Activated naive CD8-positive, alpha-beta T cell treated with anti-CD3 and anti-CD28 coated beads, Interleukin-2, amount 10 ng/mL, durations not matched to agents 7 days and 5 days (primary cell): ENCODE measurements at places on chromosomes 13 and 19.

DNA sequence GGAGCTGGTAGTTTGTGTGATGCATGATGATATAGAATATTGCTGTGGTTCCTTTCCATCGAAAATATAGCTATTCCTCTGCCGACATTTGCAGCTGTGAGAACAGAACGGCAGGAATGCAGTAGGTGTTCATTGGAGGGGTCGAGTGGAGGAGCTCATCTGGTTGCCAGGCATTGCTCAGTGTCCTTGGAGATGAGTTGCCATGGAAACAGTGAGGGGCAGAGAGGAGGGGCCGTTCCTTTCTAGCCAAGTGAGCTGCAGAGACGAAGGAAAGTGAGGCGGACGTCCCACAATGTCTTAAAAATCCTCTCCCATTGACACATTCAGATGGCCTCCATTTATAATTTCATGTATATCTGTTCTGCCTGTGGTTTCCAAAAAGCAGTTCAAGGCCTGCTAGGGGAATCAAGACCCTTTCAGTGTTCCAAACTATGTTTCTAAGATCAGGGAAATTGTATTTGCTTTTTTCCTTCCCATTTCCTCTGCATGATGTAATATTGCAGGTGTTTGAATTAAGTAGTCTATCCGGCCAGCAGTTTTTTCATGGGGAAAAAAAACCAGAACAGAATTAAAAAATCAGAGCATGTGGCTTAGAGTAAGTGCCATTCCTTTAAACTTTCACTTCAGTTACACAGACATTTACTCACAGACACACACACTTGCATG is 41.2 kb upstream of the ZNF835 start:
- DNase-seq = no peak

DNA sequence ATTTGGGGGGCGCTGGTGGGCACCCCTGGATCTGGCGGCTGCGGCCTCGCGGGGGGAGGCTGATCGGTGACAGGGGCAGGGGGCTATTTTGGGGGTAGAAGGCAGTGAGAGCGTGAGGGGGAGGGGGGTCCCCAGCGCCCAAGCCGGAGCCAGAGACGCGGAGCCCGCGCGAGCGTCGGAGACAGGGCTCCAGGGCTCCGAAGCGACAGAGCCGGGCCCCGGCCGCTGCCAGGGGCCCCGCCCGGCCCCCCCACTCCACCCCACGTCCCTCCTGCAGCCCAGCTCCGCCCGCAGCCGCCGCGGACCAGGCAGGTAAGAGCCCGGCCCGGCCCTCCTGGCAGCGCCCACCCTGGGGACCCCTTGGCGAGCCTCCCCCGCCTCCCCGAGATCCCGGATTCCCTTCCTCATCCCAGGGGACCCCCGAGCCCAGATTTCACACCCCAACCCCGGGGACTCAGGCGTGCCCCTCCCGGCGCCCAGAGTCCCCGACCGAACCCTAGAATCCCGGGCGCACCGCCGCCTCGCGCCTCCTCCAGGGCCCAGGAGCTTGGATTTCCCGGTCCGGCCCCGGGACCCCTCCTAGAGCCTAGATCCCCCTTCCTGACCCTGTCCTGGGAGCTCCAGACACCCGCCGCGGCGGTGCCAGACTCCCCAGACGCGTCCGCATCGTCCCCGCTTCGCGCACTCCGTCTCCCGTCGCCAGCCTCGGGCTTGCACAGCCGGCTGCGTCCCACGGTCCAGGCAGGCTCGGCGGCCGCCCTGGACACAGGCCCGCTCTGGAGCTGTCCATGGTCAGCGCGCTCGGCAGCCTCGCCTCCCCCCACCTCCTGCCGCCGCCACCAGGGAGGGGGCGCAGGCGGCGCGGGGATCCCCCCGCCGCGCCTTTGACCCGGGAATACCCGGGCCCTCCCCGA is at the start of gene PPFIA3:
Gene PPFIA3 (plus strand): TSS at position 134 of the 914 bp plus-strand sequence. CDS start 8,330 bp downstream, outside the sequence.
- DNase-seq = no peak

- no peak for DNase-seq
Measured at GRCh38 chr13:48750588-48751383, 97.1 kb downstream of the CYSLTR2 start.

GRCh38 chr13:102799426-102800144 is 666 bp downstream of the BIVM start:
- DNase-seq = peak; percentile 61

GRCh38 chr13:29621051-29621800 is 25.7 kb upstream of the SLC7A1 start:
- DNase-seq = no peak

DNA sequence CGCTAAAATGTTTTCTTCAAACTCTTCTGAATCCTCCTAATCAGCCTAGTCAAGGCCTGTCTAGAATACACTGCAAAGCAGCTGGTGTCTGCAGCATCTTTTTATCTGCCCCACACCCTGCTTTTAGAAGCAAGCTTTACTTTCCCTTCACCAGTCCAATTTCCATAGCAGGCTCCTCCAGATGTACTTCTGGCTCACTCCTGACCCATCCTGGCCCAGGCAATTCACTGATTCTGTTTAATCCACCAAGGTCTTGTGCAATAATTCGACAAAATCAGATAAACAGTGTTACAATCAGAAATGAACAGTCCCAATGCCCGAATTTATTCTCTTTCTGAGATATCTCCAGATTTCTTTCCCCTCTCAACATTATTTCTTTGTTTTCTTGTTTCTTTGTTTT is 415.2 kb upstream of the SGCG start:
- DNase-seq = no peak

- DNase-seq = no peak
Measured at GRCh38 chr13:20901668-20902437, 693 bp downstream of the XPO4 start.

DNA sequence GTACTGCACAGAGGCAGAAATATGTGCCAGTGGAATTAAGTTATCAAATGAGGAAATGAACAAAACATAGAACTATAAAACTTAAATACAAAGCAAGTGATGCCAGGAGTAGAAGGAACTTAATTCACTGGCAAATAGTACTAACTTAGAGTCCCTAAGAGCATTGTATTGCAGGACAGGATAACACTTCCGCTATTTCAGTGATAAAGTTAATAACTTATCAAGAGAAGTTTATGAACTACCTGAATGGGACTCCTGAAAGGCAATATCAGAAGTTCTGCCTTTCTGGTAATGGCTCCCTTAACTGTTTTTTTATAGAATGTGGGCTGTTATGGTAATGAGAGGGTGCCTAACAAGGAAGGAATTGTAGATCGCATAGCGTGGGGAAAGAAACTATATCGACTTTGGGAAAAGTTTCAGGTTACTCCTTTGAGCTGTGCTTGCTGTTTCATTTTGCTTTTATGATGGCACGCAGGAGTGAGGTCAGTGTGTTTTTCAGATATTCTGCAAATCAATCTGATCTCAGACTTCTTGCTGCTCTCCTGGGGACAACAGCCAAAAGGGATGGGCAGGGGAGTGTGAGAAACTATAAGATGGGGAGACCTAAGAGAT is 95.3 kb upstream of the MLNR start:
- no peak for DNase-seq

DNA sequence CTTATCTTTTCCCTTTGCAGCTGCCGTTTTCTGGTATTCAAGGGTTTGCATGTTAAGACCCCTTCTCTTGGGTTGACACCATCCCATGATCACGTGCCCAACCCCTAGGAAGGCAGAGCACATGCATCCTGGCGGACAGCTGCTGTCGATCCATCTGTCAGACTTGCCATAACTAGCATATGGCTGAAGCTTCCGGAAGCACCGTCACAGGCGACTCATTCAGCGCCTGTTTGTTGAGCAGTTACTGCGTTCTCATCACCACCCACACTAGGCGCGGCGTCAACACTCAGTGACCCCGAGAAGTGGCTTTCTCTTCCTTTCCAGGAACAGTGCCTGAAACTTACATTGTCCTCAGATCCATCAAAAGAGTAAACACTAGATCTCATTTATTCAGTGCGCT is 93.6 kb downstream of the SOX1 start:
- no peak for DNase-seq

DNA sequence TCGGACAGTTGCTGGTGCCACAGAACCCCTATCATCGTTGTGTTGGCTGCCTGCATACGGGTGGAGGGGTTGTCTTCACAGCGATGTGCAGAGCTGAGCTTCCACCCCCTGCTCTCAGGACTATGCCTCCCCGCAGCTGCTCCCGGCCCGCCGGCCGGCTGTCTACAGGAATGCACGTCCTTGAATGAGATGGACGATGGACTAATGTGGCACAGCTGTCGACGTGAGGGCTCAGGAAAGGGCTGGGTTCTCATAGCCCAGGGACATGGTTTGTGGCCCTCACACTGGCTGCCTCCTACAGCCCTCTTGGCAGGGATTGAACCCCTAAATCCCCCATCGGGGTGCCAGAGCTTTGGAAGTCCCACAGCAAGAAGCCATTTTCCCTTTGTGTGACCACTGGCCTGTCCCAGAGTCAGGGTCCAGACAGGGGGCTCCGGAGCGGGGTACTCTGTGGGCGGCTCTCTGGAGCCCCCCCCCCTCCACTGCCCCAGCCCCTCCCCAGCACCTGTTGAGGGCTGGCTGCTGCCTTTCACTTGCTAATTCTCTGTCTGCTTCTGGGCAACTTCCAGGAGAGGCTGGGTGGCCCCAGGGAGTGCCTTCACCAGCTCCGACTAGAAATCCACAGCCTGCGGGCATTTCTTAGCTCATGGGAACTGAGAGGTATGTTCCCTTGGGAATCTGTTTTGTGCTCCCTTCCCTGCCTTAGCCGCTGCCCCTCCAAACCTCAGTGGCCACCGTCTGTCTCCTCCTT is 40.2 kb downstream of the TSSK6 start:
- no peak for DNase-seq

- DNase-seq = no peak
Measured at GRCh38 chr13:25746131-25746530, 305.7 kb downstream of the SHISA2 start.

- DNase-seq = no peak
Measured at GRCh38 chr19:288911-289310, 2.3 kb downstream of the PLPP2 start.

DNA sequence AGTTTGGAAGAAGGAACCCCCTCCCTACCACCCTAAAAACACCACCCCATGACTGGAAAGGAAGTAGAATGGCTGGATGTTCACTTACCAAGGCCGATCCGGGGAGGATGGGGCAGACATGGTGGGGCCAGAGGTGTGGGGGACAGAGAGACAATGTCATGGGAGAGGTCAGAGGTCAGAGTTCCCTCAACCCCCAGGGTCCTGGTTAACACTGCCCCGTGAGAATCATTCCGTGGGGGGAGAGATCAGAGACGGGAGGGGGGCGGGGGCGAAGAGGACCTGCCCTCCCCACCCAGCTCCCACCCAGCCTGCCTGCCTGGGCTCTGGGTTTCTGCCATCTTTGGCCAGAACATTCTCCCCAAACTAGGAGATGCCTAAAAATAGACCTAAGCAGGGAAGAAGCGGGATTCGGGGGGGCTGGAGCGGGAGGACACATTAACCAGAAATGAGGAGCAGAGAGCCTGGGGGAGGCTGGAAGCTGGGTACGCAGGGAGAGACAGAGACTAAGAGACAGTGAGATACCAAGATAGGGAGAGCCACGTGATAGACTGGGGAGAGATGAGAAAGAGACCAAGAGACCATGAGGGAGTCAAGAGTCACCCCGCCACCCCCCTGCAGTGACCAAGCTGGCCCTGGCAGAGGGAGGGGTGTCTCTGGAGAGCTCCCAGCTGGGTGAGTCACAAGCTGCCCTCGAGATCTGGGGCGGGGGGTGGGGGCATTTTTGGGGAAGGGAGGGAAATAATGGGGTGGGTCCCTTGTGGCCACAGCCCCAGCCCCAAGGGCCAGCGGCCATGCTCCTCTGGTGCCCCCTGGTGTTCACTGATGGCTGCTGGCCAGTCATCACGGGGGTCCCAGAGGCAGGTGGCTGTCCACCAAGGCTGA is 6.1 kb upstream of the KANK2 start:
- DNase-seq = no peak

DNA sequence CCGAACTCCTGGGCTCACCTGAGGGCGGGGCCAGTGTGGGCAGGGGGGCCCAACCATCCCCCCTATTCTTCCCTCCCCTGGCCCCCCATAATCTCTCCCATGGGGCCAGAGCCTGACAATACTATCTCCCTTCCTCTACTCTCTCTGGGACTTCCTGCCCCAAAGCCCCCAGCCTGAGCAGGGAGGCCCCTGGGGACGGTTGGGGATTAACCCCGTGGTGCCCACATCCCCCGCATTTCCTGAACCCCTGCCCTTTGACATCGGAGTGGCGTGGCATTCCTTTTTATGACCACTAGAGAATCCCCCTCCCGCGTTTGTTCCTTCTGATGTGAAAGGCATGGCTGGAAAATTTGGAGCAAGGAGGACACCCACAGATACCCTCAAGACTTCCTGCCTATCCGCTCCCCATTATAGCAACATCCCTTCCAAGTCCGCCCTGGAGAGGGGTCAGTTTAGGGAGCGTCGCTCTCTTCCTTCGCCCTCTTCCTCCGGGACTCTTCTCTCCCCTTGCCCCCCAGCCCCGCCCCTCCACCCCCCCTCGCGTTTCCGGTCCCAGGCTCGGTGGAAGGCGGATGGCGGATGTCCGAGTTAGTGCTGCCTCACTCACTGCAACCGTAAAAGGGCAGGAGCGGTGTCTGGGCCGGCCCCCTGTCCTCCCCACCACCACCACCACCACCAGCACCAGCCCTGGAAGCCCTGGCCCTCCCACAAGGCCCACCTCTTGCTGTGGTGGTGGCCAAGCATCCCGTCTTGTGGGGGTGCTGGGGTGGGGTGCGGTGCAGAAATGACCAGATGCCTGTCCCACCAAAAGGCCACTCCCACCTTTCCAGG is 1.8 kb downstream of the VASP start:
- DNase-seq = peak; percentile 60

GRCh38 chr13:37143911-37144310 is 38.4 kb upstream of the CSNK1A1L start:
- no peak for DNase-seq

DNA sequence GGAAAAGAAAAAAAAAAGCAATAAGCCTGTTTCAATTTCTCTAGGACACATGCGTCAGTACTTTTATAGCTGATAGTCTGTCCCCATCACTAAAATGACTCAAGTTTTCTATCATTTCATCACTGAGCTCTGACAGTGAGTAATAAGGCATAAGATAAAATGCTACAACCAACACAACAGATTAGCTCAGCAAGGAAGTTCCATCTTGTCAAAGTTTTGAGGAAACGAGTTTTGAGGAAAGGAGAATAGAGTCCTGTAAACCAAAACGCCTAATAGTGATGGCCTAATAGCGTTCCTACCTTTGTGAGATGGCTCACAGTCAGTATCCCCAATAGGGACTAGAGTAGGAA is 145.1 kb downstream of the LACC1 start:
- DNase-seq = no peak

- peak; percentile 81 for DNase-seq
Measured at GRCh38 chr19:47573071-47574026, at the start of gene ZNF541. TSS of gene ZNF541 (minus strand) at chr19:47573148. CDS start at chr19:47555856, 17,292 bp downstream.
